Ovary (tissue), 10 donors: ENCODE measurements at places on chromosomes 5 and 9.

DNA sequence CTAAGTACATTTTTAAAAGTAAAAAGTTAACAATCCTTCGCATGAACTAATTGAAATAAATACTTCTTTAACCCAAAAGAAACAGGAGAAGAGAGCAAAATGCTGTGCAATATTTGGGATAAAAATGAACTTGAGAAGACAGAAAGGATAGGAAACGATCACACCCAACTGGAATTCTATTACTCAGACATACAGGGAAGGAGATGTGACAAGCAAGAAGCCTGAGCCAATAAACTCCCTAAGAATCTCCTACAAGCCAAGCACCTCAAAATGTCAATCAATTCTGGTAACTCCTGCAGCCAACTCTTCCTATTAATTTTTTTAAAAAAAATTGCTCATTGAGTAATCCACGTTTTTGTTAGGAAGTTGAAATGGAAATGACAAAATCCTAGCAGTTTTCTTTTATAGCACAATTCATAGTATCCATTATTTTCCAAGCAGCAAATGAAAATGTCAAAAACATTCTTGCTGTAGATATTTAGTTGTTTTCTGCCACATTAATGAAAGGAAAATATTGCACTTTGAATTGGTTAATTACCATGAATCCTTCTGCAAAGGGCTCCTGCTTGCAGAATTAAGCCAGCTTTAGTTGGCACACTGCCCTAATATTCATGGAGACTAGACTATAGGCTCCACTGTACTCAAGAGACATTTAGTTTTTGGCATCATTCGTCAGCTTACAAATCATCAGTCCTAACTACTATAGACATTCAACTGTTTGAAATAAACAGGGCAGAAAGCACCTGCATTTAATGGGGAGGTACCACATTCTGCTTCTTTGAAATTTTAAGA lies 89.0 kb downstream of the RFX3 start:
- no peak for DNase-seq
- H3K4me1 ChIP-seq: no peaks in the 10 kb centered on the region
- H3K27ac ChIP-seq: no peak overlapping the region
- no peak overlapping the region for H3K4me3 ChIP-seq
- H3K27me3 ChIP-seq: no peaks in the 10 kb centered on the region

DNA sequence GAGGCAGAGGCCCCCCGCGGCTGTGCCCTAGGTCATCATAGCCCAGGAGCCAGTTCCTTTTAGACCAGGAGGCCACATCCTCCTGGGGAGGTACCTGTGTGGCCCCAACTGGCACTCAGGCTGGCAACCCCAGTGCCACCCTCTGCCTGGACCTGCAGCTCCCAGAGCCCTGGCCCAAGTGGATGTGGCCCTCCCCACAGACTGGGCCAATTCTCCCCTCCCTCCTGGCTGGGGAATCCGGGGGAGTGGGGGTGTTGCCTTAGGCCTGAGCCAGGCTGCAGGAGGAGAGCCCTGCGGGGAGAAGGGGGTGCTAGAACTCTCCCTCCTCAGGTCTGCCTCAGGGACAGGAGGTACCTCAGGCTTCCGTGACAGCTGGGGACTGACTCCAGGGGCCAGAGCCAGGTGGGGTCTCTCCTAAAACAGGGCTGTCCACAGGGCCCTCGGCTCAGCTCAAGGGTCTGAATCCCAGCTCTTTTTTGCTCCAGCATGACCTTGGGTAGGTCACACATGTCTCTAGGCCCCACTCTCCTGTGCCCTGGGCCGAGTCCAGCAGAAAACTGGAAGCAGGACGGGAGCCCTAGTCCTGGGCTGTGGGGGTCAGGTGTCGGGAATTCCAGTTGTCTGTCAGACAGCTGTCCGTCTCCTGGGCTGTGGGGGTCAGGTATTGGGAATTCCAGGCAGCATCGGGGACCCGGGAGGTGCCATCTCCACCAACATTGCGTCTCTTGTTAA lies 9.6 kb downstream of the DNLZ start:
- H3K27ac ChIP-seq: peak overlapping the region; percentile 32
- H3K4me1 ChIP-seq: peaks cover 3% of the 10 kb centered on the region
- H3K27me3 ChIP-seq: no peaks in the 10 kb centered on the region
- H3K36me3 ChIP-seq: no peaks in the 10 kb centered on the region
- no peak overlapping the region for H3K4me3 ChIP-seq

- no peaks in the 10 kb centered on the region for H3K4me1 ChIP-seq
- H3K27ac ChIP-seq: no peak overlapping the region
- no peak overlapping the region for H3K4me3 ChIP-seq
- no peaks in the 10 kb centered on the region for H3K36me3 ChIP-seq
- H3K27me3 ChIP-seq: no peaks in the 10 kb centered on the region
- DNase-seq: no peak
These were observed 180.0 kb downstream of the KIF4B start for GRCh38 chr5:155193483-155194107.

DNA sequence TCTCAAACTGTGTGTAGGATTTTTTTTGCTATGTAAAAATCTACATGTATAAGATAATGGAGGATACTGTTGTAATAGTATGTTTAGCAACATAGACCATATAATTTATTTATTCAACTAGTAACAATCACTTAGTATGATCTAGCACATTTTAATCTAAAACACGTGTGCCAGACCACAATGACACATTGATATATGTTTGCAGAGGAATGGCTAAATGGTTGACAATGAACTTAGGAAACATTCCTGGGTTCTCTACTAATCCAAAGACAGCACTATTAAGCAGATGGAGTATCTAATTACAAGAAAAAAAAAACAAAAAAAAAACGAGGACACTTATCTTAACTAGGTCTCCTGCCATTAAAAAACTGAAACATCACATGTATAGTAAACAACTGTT lies 261.7 kb upstream of the PAPPA start:
- H3K27me3 ChIP-seq: no peaks in the 10 kb centered on the region
- DNase-seq: no peak
- no peaks in the 10 kb centered on the region for H3K4me1 ChIP-seq
- no peak overlapping the region for H3K4me3 ChIP-seq
- H3K27ac ChIP-seq: no peak overlapping the region
